B cell (primary cell): ENCODE measurements at places on chromosomes 1 and 21. TPM values are rescaled to one million over a fixed set of nuclear protein-coding genes. Genes with fewer than 3 reads are reported as not detected.

Gene ANXA9
- 0.07 and 0.09 TPM in 2 replicates for polyA plus RNA-seq

Gene ARHGEF16
- 0.13 TPM in 1 of 2 replicates, not detected in the other for polyA plus RNA-seq

Gene TEX38
- polyA plus RNA-seq = not detected in 2 replicates

Gene CACHD1
- 0.06 TPM in 1 of 2 replicates, not detected in the other for polyA plus RNA-seq

Gene DCDC2B
- not detected in 2 replicates for polyA plus RNA-seq

Gene RTCA
- polyA plus RNA-seq = 15.7 and 30.7 TPM in 2 replicates

Gene KRTAP7-1
- not detected in 2 replicates for polyA plus RNA-seq

Gene C1orf226
- 0.01 TPM in 1 of 2 replicates, not detected in the other for polyA plus RNA-seq

Gene DCST2
- polyA plus RNA-seq = 2.9 and 5.4 TPM in 2 replicates

Gene RAD54L
- polyA plus RNA-seq = 0.57 and 1.1 TPM in 2 replicates

Gene FCRLB
- polyA plus RNA-seq = 1.8 and 6.4 TPM in 2 replicates

Gene PLXNA2
- polyA plus RNA-seq = 0.31 and 0.91 TPM in 2 replicates

GRCh38 chr21:45029298-45029947 is 45.0 kb upstream of the ADARB1 start:
- no peaks in the 10 kb centered on the region for H3K36me3 ChIP-seq
- H3K27me3 ChIP-seq = no peaks in the 10 kb centered on the region
- no peak overlapping the region for H3K4me3 ChIP-seq
- H3K4me1 ChIP-seq = no peaks in the 10 kb centered on the region
- no peak overlapping the region for H3K27ac ChIP-seq
- no peak for DNase-seq

GRCh38 chr1:53552981-53553733 is 94.0 kb downstream of the DMRTB1 start:
- H3K36me3 ChIP-seq = no peaks in the 10 kb centered on the region
- no peak overlapping the region for H3K27ac ChIP-seq
- H3K4me3 ChIP-seq = no peak overlapping the region
- no peak for DNase-seq
- H3K27me3 ChIP-seq = no peaks in the 10 kb centered on the region
- no peaks in the 10 kb centered on the region for H3K4me1 ChIP-seq

DNA sequence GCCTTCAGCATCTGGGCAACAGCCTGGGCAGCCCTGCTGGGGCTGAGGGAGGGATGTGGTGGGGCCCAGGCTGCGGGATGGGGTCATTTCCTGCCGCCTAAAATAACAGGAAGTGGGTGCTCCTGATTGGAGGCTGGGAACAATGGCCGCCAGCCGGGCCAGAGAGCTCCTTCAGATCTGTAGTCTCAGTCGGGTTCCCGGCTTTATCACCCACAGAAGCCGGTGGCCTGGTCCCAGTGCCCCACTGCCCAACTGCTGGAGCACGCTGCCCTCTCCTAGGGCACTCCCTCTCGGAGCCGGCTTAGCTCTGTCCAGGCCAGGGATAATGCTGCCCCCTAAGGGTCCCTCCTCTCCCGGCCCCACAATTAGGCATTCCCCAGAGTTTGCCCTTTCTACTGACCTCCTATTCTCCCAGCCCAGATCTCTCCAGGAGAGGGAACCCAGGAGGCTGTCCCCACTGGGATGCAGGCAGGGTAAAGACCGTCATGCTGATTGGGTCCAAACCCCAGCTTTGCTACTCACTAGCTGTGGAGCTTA is 5.1 kb downstream of the MAP7D1 start:
- H3K27me3 ChIP-seq = no peaks in the 10 kb centered on the region
- DNase-seq = peak; percentile 60
- peaks cover 67% of the 10 kb centered on the region for H3K4me1 ChIP-seq
- peak overlapping the region; percentile 38 for H3K4me3 ChIP-seq
- H3K36me3 ChIP-seq = no peaks in the 10 kb centered on the region

- no peak overlapping the region for H3K4me3 ChIP-seq
- peaks cover 8% of the 10 kb centered on the region for H3K4me1 ChIP-seq
- no peak overlapping the region for H3K27ac ChIP-seq
Measured at GRCh38 chr1:92855236-92855635, 23.4 kb downstream of the RPL5 start.

- peak; percentile 26 for DNase-seq
- H3K27me3 ChIP-seq = no peaks in the 10 kb centered on the region
- no peak overlapping the region for H3K27ac ChIP-seq
Measured at GRCh38 chr1:11059155-11059967, 457 bp downstream of the SRM start.

DNA sequence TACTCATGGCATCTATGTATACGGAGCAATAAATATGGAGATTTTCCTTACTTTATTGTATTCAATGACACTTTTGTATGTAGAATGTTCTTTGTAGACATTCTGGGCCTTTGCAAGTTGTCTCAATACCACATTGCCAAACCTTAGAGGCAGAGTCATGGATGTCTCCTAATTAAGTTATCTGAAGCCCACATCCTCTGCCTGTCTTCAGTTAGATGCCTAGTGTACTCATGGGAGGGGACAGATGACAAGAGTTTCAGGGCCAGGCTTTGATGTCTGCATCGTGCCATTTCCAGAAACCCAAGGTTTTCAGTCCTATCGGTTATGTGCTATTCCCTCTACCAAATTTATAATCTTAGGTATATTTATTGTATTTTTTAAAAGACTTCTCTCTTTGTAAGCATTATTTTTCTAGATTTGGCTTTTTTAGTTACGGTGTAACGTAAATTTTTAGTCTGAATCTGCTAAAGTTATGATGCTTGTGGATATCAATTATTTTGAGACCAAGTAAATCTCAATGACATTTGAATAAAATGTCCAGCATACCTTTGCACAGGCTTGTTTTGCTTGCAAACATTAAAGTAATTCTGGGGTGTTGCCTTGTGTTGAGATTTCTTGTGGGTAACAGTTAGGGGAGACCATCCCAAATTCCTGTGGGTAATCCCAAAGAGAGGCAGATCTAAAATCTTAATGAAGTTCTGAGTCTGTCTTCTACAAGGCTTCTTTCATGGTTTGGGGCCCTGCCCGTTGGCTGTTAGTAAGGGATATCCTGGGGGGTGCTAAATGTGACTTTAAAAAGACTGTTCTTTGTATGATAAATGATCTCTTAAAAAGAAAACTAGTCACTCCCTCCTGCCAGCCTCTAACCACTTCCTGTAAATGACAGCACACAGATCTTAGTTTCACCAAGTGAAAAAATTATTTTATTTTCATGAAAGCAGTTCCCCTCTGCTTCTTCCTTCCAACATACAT is 8.0 kb upstream of the MACF1 start:
- H3K4me3 ChIP-seq = no peak overlapping the region
- H3K27me3 ChIP-seq = no peaks in the 10 kb centered on the region
- no peaks in the 10 kb centered on the region for H3K36me3 ChIP-seq
- peaks cover 59% of the 10 kb centered on the region for H3K4me1 ChIP-seq
- DNase-seq = peak; percentile 61

- H3K4me1 ChIP-seq = peaks cover 5% of the 10 kb centered on the region
- H3K27ac ChIP-seq = no peak overlapping the region
- H3K4me3 ChIP-seq = no peak overlapping the region
Measured at GRCh38 chr1:63937461-63938022, 163.7 kb downstream of the ROR1 start.

GRCh38 chr1:152623203-152623844 is 421 bp upstream of the LCE3A start:
- no peaks in the 10 kb centered on the region for H3K27me3 ChIP-seq
- no peak overlapping the region for H3K4me3 ChIP-seq
- no peak overlapping the region for H3K27ac ChIP-seq
- H3K36me3 ChIP-seq = no peaks in the 10 kb centered on the region
- no peaks in the 10 kb centered on the region for H3K4me1 ChIP-seq
- no peak for DNase-seq

GRCh38 chr1:113872219-113872935 is 865 bp upstream of the PTPN22 start:
- peak overlapping the region; percentile 84 for H3K27ac ChIP-seq
- no peaks in the 10 kb centered on the region for H3K36me3 ChIP-seq
- no peak overlapping the region for H3K4me3 ChIP-seq
- H3K4me1 ChIP-seq = peaks cover 52% of the 10 kb centered on the region

GRCh38 chr1:43319766-43320165 is 17.9 kb upstream of the MPL start:
- no peaks in the 10 kb centered on the region for H3K36me3 ChIP-seq
- H3K4me1 ChIP-seq = no peaks in the 10 kb centered on the region
- H3K27ac ChIP-seq = no peak overlapping the region
- no peak overlapping the region for H3K4me3 ChIP-seq
- H3K27me3 ChIP-seq = no peaks in the 10 kb centered on the region

DNA sequence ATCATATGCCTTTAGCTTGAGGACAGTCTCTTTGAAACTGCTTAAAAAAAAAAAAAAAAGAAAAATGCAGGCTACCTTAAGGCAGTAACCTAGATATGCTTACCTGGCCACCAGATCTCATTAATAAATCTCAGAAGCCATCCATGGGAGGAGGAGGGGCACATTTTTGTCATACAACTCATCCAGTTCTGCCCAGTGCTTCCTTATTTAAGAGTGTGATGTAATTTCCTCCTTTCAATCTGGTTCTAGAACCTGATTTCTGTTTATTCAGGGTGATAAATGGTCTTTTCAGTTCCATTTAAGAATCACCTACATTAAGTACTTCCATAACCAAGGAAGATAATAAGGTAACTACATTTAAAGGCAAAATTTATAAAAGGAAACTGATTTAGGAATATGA is 6.1 kb downstream of the ERRFI1 start:
- peaks cover 7% of the 10 kb centered on the region for H3K4me1 ChIP-seq
- H3K4me3 ChIP-seq = no peak overlapping the region
- H3K27ac ChIP-seq = no peak overlapping the region
- peaks cover 33% of the 10 kb centered on the region for H3K27me3 ChIP-seq

DNA sequence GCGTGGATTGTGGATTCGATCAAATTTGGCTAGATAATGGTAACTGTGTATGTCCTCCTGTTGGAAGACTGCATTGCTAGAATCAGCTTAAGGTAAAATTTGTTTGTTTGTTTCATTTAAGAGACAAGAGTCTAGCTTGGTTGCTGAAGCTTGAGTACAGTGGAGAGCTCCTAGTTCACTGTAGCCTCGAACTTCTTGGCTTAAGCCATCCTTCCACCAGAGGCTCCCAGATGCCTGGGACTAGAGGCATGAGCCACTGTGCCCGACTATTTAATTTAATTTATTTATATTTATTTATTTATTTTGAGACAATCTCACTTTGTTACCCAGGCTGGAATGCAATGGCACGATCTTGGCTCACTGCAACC is 1.5 kb downstream of the PHACTR4 start:
- H3K4me1 ChIP-seq = peaks cover 19% of the 10 kb centered on the region
- no peaks in the 10 kb centered on the region for H3K27me3 ChIP-seq
- no peak overlapping the region for H3K27ac ChIP-seq
- H3K36me3 ChIP-seq = peaks cover 4% of the 10 kb centered on the region
- no peak for DNase-seq
- H3K4me3 ChIP-seq = no peak overlapping the region

DNA sequence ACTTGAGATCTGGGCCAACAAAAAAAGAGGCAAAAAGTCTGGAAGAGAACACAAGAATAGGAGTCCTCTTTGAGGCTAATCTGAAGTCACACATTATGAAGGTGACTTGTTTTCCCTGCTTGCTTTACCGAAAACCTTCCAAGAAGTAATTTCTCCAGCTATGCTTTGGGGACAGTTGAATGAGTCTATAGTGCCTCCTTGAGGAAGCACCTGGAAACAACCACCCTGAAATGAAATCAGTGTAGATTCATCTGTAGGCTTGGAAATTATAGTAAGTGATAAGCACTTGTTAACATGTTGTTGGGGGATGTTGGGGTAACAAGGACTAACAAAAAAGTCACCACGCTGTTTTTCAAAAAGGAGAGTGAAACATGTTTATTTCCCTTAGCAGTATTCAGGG is 23.4 kb upstream of the RPTN start:
- H3K27me3 ChIP-seq = no peaks in the 10 kb centered on the region
- H3K4me1 ChIP-seq = no peaks in the 10 kb centered on the region
- H3K36me3 ChIP-seq = no peaks in the 10 kb centered on the region
- no peak for DNase-seq
- H3K27ac ChIP-seq = no peak overlapping the region
- H3K4me3 ChIP-seq = no peak overlapping the region

- H3K27ac ChIP-seq = no peak overlapping the region
- no peaks in the 10 kb centered on the region for H3K36me3 ChIP-seq
- H3K4me3 ChIP-seq = no peak overlapping the region
- H3K4me1 ChIP-seq = no peaks in the 10 kb centered on the region
- H3K27me3 ChIP-seq = no peaks in the 10 kb centered on the region
Measured at GRCh38 chr1:158810311-158810710, 20.8 kb upstream of the MNDA start.

- no peak overlapping the region for H3K27ac ChIP-seq
- no peaks in the 10 kb centered on the region for H3K4me1 ChIP-seq
- no peaks in the 10 kb centered on the region for H3K27me3 ChIP-seq
- no peak overlapping the region for H3K4me3 ChIP-seq
- peak; percentile 25 for DNase-seq
- H3K36me3 ChIP-seq = no peaks in the 10 kb centered on the region
Measured at GRCh38 chr1:201385299-201385891, 7.9 kb upstream of the TNNT2 start.

DNA sequence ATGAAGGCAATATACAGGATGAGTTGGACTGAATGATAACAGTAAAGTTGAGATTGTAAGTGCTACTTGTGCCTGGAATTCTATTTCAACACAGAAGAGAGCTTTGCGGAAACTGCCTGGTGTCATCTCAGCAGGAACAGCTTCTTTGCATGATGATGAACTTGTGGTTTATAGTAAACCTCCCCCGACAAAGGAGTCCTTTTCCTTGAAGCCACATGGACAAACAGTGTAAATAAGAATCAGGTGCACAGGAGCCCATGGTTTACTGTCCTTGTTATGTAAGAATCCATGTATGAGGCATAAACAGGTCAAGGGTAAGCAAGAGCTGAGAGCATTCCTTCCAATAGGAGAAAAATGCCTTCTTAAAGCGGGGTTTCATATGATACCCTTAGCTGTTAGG is 66.2 kb downstream of the PCNX2 start:
- no peak for DNase-seq
- H3K27me3 ChIP-seq = no peaks in the 10 kb centered on the region
- no peak overlapping the region for H3K27ac ChIP-seq
- H3K4me1 ChIP-seq = no peaks in the 10 kb centered on the region

GRCh38 chr21:46081862-46082712 is 15.8 kb upstream of the COL6A2 start:
- H3K27me3 ChIP-seq = no peaks in the 10 kb centered on the region
- H3K4me3 ChIP-seq = no peak overlapping the region
- H3K27ac ChIP-seq = no peak overlapping the region

- no peak overlapping the region for H3K4me3 ChIP-seq
- H3K36me3 ChIP-seq = peaks cover 23% of the 10 kb centered on the region
- DNase-seq = no peak
- H3K27me3 ChIP-seq = no peaks in the 10 kb centered on the region
- H3K27ac ChIP-seq = no peak overlapping the region
Measured at GRCh38 chr1:19758227-19758830, 41.4 kb downstream of the TMCO4 start.
